Psoas muscle (tissue), 8 donors: ENCODE measurements at places on chromosomes 4 and X. TPM values are rescaled to one million over a fixed set of nuclear protein-coding genes. Genes with fewer than 3 reads are reported as not detected.

DNA sequence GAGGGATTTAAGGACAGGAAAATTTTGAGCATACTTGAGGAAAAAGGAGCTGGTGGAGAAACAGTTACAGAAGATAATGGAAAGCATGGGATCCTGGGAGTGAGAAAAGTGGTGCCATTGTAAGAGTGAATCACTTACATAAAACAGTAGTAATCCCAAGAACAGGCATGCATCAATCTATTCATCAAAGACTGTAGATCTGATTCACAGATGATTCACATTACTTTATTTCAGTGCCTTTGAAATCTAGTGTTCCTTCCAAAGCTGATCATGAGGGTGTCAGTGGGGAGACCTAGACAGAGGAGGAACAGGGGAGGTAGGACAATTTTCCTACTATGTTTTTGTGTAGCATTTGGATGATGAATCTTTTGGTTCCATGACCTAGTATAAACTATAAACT is 102.7 kb downstream of the TAB3 start:
- H3K27ac ChIP-seq, result no peak overlapping the region
- H3K4me3 ChIP-seq, result no peak overlapping the region
- H3K27me3 ChIP-seq, result no peaks in the 10 kb centered on the region

- H3K27ac ChIP-seq, result no peak overlapping the region
- no peaks in the 10 kb centered on the region for H3K4me1 ChIP-seq
- no peak for DNase-seq
- H3K4me3 ChIP-seq, result no peak overlapping the region
- H3K36me3 ChIP-seq, result no peaks in the 10 kb centered on the region
- H3K27me3 ChIP-seq, result no peaks in the 10 kb centered on the region
Measured at GRCh38 chrX:22594766-22595165, 322.1 kb downstream of the CBLL2 start.

DNA sequence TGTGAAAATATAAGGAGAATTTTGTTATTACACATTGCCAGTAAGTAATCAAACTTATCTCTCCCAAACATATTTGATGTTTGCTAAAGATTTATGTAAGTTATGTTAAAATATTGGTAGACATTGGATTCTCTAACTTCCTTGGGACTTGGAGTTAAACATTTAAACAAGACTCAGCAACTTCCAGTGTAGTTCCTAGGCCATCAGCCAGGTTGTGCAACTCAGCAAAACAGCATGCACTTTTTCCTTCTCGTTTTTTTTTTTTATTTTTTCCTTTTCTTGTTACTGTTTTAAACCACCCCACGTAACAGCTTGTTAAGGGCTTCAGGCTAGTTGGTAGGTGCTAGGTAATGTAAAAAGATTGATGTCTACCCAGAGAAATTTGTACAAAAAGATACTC is 510.4 kb downstream of the ANKRD50 start:
- no peaks in the 10 kb centered on the region for H3K36me3 ChIP-seq
- no peaks in the 10 kb centered on the region for H3K4me1 ChIP-seq
- peak; percentile 25 for DNase-seq
- no peak overlapping the region for H3K27ac ChIP-seq
- no peak overlapping the region for H3K4me3 ChIP-seq

DNA sequence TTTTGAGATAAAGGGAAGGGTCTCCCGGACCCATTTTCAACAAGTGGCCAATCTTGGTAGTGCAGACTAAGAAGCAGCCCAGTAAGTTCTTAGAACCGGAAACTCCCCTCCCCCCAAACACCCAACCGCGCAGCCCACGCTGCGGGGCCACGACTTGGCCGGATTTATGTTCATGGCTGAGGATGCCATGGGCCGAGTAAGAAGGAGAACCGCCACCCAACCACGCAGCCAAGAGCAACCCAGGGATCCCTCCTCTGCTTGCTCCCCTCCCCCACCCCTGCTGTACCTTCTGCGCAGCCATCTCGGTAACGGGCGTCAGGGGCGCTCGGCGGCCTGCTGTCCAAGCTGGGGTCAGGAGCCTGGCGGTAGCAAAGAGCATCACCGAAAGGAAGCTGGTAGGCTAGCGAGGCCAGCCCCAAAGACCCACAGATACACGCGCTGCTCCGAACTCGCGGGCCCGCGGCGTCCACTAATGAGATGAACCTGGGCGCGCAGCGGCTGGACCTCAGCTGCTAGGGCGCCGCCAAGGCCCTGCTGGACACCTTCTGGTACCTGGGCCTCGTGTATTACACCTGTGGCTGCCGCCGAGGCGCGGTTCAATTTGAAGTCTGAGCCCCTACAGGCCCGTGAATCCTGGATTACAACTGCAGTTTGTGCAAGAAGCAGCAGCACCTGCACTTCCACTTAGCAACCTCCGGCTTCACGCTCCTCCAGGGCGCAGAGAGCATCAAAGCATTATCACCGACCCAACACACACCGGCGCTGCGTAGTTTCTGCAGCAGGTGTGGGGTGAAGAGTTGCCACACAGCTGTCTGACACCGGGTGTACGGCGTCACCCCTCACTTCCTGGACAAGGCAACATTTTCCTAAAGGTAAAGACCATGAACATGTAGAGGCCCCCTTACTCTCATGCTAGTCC is 63.4 kb downstream of the NUDT10 start:
- no peaks in the 10 kb centered on the region for H3K4me1 ChIP-seq
- H3K27ac ChIP-seq, result no peak overlapping the region
- no peaks in the 10 kb centered on the region for H3K27me3 ChIP-seq
- no peaks in the 10 kb centered on the region for H3K36me3 ChIP-seq

Gene MMRN1
- total RNA-seq, result 1.8 TPM

- no peaks in the 10 kb centered on the region for H3K4me1 ChIP-seq
- H3K4me3 ChIP-seq, result no peak overlapping the region
- DNase-seq, result no peak
- no peak overlapping the region for H3K27ac ChIP-seq
- peaks cover 21% of the 10 kb centered on the region for H3K27me3 ChIP-seq
- no peaks in the 10 kb centered on the region for H3K36me3 ChIP-seq
Measured at GRCh38 chr4:6355052-6355451, 85.4 kb downstream of the WFS1 start.

Gene GATA1
- total RNA-seq, result not detected
